ENCODE measurements at places on chromosomes 11 and 22. TPM values are rescaled to one million over a fixed set of nuclear protein-coding genes. Genes with fewer than 3 reads are reported as not detected.

- H3K27me3 ChIP-seq, result peaks cover 3% of the 10 kb centered on the region
- H3K27ac ChIP-seq, result no peak overlapping the region
- H3K36me3 ChIP-seq, result no peaks in the 10 kb centered on the region
- DNase-seq, result no peak
- H3K4me3 ChIP-seq, result no peak overlapping the region
- no peaks in the 10 kb centered on the region for H3K4me1 ChIP-seq
These were observed 583.9 kb upstream of the LRRC4C start for GRCh38 chr11:42043312-42043711.

DNA sequence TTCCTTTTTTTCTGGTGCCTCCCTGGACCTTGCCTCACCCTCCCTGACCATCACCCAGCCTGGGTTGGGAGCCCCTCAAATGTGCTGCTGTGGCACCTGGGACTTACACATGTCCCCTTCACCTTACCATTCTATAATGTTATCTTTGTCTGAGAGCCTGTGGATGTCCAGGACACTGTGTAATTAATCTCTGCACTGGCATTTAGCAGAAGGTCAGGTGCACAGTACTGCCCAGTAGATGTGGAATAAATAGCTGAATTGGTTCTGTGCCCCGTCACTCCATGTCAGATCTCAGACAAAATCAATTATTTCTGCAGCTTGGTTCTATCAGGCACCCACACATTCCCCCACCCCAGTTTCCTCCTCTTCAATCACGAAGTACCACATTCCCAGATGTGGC is 19.9 kb upstream of the DKK3 start:
- H3K4me1 ChIP-seq, result no peaks in the 10 kb centered on the region
- H3K27me3 ChIP-seq, result no peaks in the 10 kb centered on the region
- DNase-seq, result no peak
- no peak overlapping the region for H3K27ac ChIP-seq
- no peaks in the 10 kb centered on the region for H3K36me3 ChIP-seq
- H3K4me3 ChIP-seq, result no peak overlapping the region

Gene APLNR
- 3.2 TPM for total RNA-seq

Gene MPEG1
- 27.2 TPM for total RNA-seq

Gene CEP126
- total RNA-seq, result 0.75 TPM

Gene LIF
- 0.09 TPM for total RNA-seq

- no peaks in the 10 kb centered on the region for H3K27me3 ChIP-seq
- H3K4me3 ChIP-seq, result no peak overlapping the region
- H3K4me1 ChIP-seq, result no peaks in the 10 kb centered on the region
- DNase-seq, result no peak
These were observed 882 bp downstream of the CYB5R2 start for GRCh38 chr11:7672276-7672959.

DNA sequence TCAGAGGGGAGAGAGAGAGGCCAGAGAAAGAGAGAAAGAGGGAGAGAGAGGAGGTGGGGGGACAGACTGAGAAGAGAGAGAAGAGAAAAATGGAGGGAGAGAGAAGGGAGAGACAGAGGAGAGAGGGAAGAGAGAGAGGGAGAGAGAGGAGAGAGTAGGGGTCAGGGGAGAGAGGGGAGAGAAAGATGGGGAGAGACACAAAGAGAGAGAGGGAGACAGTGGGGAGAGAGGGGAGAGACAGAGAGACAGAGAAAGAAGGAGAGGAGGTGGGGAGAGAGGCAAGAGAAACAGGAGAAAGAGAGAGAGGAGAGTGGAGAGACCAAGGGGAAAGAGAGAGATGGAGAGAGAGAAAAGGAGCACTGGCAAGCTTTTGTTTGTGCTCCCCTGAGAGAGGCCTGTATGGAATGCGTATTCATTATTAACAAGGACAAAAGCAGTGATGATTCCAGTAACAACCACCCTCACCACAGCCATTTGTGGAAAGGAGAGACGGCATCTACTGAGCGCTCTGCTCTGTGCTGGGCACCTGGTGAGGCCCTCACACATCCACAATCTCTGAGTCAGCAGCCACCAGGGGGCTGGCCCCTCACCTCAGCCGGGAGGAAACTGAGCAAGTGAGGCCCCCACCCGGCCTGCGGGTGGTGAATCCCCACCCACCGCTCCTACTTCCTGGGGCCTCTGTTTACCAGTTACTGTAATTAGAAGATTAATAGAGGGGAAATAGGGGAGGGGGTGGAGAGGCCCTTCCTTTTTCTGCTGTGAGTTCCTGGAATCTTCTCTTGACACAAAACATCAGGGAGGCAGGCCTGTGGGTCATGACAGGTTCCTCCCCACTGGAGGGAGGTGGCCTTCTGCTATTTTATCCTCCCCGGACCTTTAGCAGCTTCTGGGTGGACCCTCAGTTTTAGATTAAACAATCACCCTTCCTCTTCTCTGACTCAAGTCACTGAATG is 14.6 kb upstream of the MIAT start:
- no peaks in the 10 kb centered on the region for H3K27me3 ChIP-seq
- no peaks in the 10 kb centered on the region for H3K36me3 ChIP-seq
- no peak overlapping the region for H3K4me3 ChIP-seq
- peak; percentile 71 for DNase-seq

GRCh38 chr22:34986523-34986922 is 79.4 kb upstream of the ISX start:
- no peaks in the 10 kb centered on the region for H3K4me1 ChIP-seq
- H3K4me3 ChIP-seq, result no peak overlapping the region
- H3K27me3 ChIP-seq, result no peaks in the 10 kb centered on the region
- no peak for DNase-seq
- no peaks in the 10 kb centered on the region for H3K36me3 ChIP-seq

GRCh38 chr22:36201630-36202319 is at the start of gene APOL4:
APOL4 (minus strand) TSS chr22:36201809; CDS start chr22:36201734, 75 bp downstream.
- no peak within 1 kb of the TSS for H3K27ac ChIP-seq
- peaks cover 19% of the 10 kb centered on the region for H3K4me1 ChIP-seq
- H3K4me3 ChIP-seq, result no peak within 1 kb of the TSS
- no peak for DNase-seq

DNA sequence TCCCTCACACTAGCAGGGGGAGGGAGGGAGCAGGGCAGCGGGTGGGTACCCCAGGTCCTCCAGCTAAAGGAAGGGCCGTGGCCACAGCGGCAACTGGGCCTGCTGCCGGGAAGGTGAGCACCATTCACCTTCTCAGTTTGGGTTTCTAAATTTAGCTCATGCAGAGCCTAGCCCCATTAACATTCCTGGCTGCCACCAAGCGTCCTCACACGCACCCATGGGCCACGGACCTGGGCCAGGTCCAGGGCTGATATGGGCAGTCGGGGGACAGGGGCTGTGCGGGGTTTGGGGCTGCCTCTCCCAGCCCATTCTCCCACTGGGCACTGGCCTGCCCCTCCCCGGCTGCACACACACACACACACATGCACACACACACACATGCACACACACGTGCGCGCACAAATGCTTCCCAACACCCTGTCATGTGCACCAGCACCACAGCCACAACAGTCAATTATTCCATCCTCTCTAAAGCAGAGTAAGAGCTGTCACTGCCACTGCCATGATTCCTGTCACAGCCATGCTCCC is 28.7 kb downstream of the SYT7 start:
- H3K27me3 ChIP-seq, result no peaks in the 10 kb centered on the region
- no peaks in the 10 kb centered on the region for H3K4me1 ChIP-seq
- H3K36me3 ChIP-seq, result no peaks in the 10 kb centered on the region
- no peak overlapping the region for H3K27ac ChIP-seq
- no peak overlapping the region for H3K4me3 ChIP-seq
- no peak for DNase-seq

Gene MUC6
- total RNA-seq, result 0.25 TPM

DNA sequence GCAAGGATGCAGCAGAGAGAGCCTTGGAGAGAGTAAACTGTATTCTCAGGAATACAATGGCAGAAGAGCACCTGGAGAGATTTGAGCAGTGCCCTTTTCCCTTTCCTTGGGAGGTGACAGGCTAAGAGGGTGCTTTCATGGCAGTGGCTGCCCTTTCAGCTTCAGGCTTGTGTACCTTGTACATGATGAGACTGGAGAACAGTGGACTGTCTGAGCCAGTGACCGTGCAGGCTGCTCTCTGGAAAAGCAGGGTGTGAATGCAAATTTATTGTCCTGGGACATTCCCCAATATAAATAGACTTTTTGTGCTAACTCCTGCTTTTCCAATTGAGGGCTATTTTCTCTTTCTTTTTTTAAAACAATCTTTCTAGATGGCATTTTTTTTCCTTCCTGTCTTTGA is 99.3 kb downstream of the TRIM44 start:
- no peaks in the 10 kb centered on the region for H3K36me3 ChIP-seq
- H3K27me3 ChIP-seq, result no peaks in the 10 kb centered on the region
- DNase-seq, result no peak
- peaks cover 38% of the 10 kb centered on the region for H3K4me1 ChIP-seq

Gene BIRC3
- total RNA-seq, result 8.1 TPM

Gene NFAM1
- total RNA-seq, result 3.5 TPM

DNA sequence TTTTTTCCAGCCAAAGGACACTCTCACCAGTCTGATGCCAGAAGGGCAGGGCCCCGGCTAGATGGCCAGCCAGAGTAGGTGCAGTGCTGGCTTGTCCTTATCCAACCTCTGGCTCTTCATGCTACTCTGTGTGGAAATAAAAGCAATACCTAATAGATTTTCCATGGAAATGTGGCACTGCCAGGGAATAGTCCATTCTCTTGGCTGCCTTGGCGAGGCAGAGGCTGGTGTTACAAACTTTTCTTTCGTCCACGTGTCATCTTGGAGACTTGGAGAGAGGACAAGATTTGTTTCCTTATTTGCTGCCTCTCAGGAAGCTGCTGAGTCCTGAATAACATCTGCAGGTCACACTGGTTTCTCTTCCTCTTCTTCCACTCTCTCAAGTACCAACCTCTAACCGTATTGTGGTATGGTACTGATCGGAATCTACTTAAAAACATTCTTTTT is 17.2 kb upstream of the C1QTNF4 start:
- no peaks in the 10 kb centered on the region for H3K27me3 ChIP-seq
- H3K36me3 ChIP-seq, result peaks cover 15% of the 10 kb centered on the region
- no peak for DNase-seq
- H3K27ac ChIP-seq, result no peak overlapping the region

DNA sequence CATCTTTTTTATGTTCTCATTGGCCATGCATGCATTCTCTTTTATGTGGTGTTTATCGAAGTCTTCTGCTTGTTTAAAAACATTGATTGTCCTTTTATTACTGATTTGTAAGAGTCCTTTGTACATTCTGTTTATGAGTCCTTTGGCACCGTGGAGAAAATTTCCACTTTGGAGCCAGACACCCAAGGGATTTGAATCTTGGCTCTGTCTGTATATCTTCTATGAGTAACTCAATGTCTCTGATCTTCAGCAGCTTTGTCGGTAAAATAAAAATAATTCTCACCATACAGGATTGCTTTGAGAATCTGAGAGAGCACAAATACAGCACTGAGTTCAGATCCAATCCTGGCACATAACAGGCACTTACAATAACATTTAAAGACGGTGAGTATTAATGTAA is 12.8 kb upstream of the SORL1 start:
- H3K4me3 ChIP-seq, result no peak overlapping the region
- H3K4me1 ChIP-seq, result peaks cover 8% of the 10 kb centered on the region
- no peaks in the 10 kb centered on the region for H3K27me3 ChIP-seq
- no peaks in the 10 kb centered on the region for H3K36me3 ChIP-seq

Measured in liver (tissue), 10 donors.